ENCODE measurements at places on chromosomes 4 and X.

GRCh38 chr4:5399790-5400421 is 308.5 kb downstream of the EVC2 start:
- DNase-seq = no peak

DNA sequence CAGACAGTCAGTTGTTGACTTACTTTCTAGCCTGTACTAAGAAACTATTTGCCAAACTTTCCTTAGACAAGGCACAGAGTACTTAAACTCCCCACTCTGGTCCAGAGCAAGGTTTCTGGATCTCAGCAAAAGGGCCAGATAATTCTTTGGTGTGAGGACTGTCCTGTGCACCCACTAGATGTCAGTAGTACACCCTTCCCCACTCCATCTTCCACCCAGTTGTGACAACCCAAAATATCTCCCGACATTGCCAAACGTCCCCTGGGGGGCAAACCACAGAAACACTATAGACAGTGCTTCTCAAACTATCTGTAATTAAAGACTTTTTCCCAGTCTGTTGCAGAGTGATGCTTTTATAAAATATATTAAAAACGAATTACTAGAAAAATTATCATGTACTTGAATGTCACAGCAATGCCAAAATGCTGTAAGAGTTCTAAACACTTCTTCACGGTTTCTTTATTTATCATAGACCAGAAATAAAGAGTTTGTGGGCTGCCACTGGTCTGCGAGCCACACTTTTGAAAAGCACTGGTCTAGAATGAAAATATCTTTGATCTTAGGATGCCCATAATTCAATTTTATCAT is 203.5 kb downstream of the PRDM5 start:
- peak; percentile 20 for DNase-seq

DNA sequence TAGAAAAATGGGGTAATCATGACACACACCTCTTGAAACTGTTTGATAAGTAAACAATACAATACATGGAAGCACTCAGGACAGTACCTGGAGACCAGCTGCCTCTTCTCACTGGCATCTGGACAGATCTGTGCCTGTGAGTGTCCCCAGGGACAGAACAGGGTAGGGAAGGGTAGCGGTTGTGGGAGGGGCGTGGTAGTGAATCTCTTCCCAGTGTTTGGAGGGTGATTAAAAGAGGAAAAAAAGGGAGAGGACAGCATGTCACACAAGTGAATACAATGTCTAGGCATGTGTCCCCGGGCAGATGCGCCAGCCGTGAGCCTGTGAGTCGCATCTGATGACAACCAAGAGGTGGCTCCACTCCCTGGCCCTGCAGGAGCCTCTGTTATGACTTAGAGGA is 138.8 kb upstream of the MSX1 start:
- no peak for DNase-seq

DNA sequence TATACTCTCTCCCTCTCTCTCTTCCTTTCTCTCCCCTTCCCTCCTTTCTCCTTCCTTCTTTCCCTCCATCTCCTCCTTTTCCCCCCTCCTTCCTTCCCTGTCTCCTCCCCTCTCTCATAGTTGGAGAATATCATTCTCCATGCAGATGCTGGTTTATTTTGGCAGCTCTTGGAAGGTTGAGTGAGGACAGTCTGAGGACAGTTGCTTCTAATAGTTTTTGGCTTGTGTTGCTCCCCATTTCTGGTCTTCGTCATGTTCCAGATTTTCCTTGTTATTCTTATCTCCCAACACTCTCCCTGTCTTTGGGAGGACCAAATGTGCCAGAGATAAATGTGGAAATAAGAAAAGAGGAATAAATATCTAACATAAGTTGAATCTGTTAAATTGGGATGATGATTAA is 263.0 kb downstream of the FRMPD4 start:
- DNase-seq = no peak

GRCh38 chr4:17072483-17072882 is 174.0 kb upstream of the LDB2 start:
- no peak for DNase-seq

DNA sequence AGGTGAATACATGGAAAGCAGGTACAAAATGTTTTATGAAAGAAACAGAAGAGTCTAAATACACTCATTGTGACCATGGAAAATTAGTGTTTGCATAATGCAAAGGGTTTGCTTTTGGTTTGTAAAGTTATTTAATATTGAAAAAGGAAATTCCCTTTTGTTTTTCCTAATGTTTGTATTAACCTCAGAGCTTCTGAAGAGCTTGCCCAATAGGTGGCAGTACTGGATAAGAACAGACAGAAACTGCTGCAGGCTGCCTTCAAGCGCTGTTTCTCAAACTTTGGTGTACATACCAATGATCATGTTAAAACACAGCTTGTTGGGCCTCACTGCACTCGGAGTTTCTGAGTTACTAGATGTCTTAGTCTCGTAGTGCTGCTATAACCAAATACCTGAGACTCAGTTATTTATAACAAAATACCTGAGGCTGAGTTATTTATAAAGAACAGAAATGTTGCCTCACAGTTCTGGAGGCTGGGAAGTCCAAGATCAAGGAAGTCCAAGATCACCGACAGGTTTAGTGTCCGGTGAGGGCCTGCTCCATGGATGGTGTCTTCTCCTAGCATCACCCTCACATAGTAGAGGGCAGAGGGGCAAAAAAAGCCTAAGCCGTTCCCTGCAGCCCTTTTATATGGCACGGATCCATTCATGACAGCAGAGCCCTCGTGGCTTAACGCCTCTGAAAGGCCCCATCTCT is 54.2 kb downstream of the SUPT20HL2 start:
- peak; percentile 23 for DNase-seq

DNA sequence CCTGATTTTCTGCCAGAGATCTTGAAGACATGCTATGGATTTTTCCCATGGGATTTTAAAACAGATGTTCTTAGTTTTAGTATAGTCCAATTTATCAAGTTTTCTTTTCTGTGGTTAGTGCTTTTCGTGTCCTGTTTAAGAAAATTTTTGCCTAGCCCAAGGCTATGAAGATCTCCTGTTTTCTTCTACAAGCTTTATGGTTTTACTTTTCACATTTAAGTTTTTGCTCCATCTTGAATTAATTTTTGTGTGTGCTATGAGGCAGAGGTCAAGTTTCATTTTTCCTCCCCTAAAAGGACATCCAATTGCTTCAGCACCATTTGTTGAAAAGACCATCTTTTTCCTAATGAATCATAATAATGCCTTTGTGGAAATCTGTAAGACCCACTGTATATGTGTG is 65.6 kb downstream of the POLR2B start:
- no peak for DNase-seq

DNA sequence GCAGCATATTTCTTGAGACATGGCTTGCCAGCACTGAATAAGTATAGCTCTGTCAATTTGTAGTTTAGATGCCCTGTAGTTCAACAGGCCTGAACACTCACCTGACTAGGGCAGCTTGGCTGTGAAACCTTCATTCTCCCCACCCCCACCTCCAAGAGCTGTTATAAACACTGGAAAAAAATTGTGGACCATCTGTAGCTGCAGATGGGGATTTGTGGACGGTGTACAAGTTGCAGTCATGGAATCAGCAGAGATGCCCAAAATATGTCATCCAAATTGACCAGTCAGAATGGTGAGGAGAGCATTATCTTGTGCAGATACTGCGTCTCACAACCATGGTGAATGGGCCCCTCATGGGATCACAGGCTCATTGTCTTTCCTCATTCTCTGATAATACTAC is 76.2 kb upstream of the PAQR3 start:
- no peak for DNase-seq

GRCh38 chr4:100087743-100088142 is 102.5 kb downstream of the DDIT4L start:
- no peak for DNase-seq

DNA sequence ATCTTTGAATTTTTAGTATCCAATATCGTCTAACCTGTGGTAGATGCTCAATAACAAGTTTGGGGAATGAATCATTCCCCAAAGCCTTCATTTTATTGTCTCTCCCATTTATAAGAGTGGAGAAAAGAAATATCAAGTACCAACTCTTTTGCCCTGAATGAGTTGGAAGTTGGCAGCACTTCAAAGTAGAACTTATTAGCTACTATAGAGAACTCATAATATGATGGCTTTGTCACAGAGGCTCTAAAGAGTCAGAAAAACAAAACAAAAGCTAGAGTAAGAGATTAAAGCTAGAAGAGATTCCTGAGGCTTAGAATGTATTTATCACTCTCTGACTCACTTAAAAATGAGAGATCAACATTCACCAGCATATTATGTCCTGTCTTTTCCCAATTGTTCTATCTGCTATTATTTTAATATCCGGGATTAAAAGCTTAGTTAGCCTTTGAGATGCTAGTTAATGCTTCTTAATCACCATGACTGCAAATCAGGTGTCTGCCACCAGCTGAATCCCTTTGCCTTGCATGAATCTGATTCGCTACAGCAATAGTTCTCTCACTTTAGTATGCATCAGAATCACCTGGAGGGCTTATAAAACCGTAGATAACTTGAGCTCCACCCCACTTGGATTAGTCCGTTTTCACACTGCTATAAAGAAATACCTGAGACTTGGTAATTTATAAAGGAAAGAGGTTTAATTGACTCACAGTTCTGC is 77.9 kb downstream of the PALLD start:
- DNase-seq = no peak

- DNase-seq = no peak
These were observed 92.5 kb upstream of the EDA2R start for GRCh38 chrX:66731398-66731797.

- DNase-seq = no peak
These were observed 81.1 kb downstream of the ATP11C start for GRCh38 chrX:139851730-139852129.

DNA sequence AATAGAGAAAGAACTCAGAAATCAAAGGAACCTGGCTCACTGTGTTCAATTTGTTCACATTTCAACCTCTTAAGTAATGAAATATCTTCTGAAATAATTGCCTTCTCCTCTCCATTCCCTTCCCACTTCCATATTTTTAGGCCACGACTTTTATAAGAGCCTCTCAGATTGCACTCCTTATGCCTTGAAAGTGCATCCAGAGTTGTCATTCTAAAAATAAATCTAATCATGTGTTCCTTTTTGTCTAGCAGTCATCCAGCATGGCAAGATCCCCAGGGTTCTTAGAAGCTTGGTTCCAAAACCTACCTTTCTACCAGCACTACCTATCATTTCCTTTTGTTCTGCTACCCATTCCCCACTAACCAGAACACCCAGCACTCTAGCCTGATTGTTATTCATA is 42.4 kb upstream of the RPA4 start:
- DNase-seq = no peak

GRCh38 chrX:108000751-108001150 is 18.6 kb upstream of the TEX13B start:
- peak; percentile 29 for DNase-seq

DNA sequence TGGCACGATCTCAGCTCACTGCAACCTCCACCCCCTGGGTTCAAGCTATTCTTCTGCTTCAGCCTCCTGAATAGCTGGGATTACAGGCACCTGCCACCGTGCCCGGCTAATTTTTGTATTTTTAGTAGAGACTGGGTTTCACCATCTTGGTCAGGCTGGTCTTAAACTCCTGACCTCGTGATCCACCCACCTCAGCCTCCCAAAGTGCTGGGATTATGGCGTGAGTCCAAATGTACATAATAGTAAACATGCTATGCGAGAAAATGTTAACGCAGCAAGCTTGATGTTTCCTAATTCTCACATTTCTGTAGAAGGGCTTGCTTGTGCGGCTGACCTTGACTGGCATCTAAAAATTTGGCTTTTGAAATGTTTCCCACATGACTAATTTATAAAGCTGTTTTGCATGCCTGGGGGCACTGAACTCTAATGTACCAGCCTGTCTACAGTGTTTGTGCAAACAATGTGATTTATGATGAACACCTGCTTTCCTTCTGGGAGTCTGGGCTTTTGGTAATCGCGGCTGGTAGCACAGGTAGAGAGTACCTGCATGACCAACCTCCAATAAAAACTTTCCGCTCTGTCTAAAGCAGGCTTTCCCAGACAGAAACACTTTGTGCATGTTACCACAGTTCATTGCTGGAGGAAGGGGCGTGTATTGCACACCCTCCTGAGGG is 216.8 kb downstream of the IL15 start:
- no peak for DNase-seq

- no peak for DNase-seq
These were observed 329.4 kb downstream of the PDGFC start for GRCh38 chr4:156642161-156642560.

- no peak for DNase-seq
These were observed 25.3 kb downstream of the FHIP1A start for GRCh38 chr4:151434183-151434860.

- no peak for DNase-seq
These were observed 1.1 kb upstream of the PDLIM3 start for GRCh38 chr4:185536411-185536709.

DNA sequence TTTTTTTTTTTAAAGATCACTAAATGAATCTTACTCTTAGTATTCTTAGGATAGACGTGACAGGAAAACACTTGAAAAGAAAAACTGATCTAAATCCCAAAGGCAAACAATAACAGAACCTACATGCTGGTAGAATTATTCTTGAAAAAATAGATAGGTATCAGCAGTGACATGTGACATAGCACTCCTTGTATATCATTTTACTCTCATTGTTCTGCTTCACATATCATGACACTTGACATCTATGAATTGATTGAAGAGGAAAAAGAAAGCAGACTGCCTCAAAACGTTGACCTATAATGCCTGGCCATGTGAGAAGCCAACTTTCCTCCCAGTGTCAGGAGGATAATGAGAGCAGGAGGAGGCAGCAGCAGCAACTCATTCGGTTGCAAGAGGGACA is 555.2 kb downstream of the GABRG1 start:
- no peak for DNase-seq

- no peak for DNase-seq
These were observed 134.7 kb downstream of the F11 start for GRCh38 chr4:186400676-186401075.

DNA sequence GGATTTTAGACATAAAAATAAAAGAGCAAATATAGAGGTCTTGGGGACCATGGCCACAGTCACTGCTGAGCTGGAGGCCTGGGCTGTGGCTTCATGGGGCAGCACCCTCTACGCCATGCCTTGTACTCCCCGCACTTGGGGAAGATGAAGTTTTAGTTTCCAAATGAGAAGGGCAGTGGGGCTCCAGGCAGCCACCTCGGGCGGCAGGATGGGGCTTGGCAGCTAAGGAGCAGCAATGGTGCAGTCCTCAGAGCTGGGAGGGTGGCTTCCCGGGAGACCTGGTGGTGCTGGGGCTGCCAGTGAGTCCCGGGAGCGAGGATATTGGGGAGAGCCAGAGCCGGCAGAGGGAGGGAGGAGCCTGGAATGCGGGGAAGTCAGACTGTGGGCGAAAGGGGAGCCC is 2.4 kb downstream of the CXCR3 start:
- no peak for DNase-seq

DNA sequence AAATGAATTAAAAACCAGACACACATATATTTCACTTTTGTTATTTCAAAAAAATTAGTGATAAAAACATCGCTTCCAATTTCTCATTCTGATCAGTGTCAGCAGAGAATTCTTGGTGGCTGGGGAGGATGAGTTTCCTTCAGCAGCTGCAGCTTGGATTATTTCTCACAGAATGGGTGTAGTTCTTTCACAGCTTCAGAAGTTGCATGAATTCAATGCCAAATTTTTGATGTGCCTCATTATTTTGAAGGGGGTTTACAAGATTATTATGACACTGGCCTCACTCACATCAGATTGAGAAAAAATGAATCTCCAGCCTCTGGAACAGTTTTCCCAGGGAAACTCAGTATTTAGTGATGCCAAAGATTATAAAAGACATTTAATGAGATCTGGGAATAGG is 184.9 kb upstream of the WDFY3 start:
- DNase-seq = no peak

GRCh38 chr4:25021216-25021615 is 9.5 kb downstream of the LGI2 start:
- DNase-seq = no peak
